ENCODE measurements at places on chromosomes 12 and 14.

DNA sequence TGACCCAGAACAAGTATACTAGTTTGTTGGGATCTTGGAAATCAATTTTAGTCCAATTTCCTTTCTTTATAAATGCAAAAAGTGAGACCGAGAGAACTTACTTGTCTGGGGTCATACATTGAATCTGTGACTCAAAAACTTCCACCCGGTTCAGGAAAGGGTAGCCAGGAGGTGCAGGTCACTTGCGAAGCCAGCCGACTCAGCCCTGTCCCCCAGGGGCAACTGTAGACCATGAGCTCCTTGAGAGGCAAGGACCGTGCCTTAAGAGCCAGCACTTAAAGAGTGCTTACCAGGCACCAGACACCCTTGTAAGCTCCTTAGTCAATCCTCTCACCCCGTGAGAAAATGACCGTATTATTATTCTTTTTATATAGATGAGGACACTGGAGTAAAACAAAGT, 505 bp upstream of the BCDIN3D start:
- DNase-seq: no peak

GRCh38 chr12:4471256-4471655, 25.6 kb upstream of the FGF6 start:
- DNase-seq: no peak

- DNase-seq: no peak
Measured at GRCh38 chr12:49021292-49021915, 2.8 kb upstream of the PRKAG1 start.

DNA sequence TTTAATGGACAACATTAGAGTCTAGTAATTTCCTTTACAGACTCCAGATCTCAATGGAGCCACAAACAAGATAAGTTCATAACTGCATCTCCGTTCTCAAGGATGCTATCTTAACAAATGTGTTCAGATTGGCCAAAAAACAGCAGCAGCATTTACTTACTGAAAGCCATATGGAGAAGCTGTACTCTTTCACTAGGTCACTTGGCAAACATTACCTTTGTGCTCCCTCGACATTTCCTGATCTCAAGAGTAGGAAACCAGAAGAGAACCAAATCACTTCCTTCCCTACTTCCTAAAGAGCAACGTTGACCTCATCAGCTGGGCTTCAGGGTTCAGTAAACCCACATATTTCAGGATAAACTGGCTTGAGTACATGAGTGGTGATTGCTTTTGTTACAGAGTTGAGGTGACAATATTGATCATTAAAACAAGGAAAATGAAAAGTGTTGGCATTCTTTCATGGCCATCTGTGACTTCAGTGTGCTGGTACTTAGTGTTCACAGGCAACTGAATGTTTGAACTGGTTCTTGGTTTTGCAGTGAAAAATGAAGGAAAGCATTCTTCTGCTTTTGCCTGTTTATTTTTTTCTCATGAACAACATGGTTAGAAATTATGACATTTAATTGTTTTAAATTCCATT, 449.6 kb downstream of the TMEM117 start:
- no peak for DNase-seq

DNA sequence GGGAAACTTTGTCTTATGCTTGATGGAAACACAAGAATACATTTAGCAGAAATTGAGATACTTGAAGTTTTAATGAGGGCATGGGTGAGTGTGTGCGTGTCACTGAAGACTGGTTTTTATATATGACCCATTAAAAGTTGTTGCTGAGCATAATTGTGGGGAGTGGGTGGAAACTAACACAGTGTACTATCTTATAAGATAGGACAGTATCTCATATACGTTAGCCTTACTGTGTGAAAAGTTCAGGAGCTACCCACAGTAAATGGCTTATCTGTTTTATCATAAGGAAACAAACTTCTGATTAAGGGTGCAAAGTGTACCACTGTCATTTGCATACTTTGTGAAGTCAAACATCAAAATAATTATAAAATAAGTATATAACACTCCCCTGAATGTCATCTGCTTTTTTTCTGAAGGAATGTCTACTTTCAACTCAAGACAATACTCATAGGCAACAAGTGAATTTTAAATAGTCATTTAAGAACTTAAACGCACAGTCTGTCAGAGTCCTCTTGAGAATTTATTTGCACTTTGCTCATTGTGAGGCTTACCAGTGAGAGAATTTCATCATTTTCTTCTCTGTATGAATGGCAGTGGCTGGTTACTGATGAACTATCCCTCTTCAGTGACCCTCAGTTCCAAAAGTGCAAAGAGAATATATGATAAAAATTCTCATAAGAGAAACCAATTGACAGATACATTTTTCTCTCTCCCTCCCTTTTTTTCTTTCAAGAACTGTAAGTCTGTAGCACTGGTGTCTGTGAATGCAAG, 4.2 kb downstream of the PDE3A start:
- no peak for DNase-seq

DNA sequence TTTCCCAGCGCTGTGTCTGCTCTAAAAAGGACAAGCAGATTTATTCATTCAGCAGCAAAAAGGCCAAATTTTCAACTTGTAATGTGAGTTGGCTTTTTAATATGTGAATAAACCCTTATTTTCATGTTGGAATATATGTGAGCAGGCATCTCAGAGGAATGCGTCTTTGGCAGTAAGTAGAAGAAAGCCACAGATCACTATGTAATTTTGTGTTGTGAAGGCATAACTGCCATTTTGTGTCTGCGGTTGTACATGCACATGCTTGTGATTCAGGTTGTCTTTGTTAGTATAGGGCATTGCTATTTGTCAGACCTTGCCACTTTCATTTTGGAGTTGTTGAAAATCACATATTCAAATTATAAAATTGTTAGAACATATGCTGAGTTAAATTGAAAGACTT, 398.8 kb upstream of the RGS6 start:
- no peak for DNase-seq

DNA sequence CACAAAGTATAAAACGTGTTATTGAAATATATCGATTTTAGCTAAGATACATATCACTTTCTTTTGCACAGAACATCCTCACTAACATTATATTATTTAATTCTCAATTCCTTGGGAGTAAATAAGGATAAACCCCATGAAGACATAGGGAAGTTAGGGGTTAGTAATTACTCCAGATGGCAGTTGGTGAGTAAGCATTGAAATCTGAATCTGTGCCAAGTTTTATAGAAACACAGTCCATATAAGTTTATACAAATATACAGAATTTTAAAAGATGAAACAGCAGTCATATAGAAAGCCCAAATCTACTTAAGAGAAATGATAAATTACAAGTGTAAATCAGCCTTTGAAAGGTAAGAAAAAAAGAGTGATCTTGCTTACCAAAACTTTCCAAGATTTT, 200.4 kb upstream of the SYT10 start:
- DNase-seq: no peak

- no peak for DNase-seq
Measured at GRCh38 chr12:95674631-95675030, 115.9 kb downstream of the NTN4 start.

GRCh38 chr14:75724414-75725204, 63.6 kb downstream of the TTLL5 start:
- no peak for DNase-seq

GRCh38 chr14:94936401-94936892, 166.5 kb upstream of the GSC start:
- DNase-seq: no peak

DNA sequence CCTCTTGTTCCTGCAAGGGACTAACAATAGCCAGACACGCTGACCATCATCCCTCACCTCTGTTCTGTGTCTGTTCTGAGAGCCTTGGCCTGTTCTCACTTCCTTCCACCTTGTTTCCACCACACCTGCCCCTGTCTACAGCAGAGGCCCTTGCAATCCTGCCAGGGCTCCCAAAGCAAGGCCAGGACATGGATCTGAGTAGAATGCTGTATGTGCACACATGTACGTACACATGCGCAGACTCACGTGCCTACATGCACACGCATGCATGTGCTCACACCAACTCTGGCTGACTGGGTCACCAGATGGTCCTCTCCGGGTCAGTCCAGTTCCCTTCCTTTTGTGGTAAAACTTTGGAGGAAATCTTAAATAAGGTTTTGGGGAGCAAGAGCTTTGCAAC, 133.0 kb upstream of the C14orf180 start:
- no peak for DNase-seq

GRCh38 chr12:48072266-48072665, 33.6 kb downstream of the SENP1 start:
- DNase-seq: no peak

- no peak for DNase-seq
Measured at GRCh38 chr14:20501346-20501745, 4.0 kb upstream of the RNASE10 start.

DNA sequence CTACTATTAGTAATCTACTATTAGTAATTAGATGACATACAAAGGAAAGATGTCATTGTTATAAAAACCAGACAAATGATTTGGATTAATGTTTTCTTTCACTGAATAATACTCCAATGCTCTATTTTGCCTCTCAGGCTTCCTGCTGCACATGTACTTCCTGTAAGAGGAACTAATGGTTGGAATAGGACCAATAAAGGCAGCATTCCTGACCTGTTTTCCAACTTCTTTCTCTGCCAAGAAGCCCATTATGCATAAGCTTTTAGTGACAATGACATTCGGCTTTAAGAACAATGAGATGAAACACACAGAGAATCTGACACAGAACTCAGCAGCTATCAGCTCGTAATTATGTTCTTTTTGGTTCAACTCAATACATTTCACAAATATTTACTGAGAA, 5.2 kb upstream of the C12orf56 start:
- DNase-seq: no peak

- no peak for DNase-seq
Measured at GRCh38 chr12:40788276-40788675, 96.0 kb downstream of the CNTN1 start.

- no peak for DNase-seq
Measured at GRCh38 chr14:101878822-101879528, 85.4 kb upstream of the DYNC1H1 start.
